Stimulated activated CD8-positive, alpha-beta memory T cell treated with anti-CD3 and anti-CD28 coated beads, Interleukin-7, amount 100 ng/mL, for 48 hours (primary cell): ENCODE measurements at places on chromosomes 6 and 20.

DNA sequence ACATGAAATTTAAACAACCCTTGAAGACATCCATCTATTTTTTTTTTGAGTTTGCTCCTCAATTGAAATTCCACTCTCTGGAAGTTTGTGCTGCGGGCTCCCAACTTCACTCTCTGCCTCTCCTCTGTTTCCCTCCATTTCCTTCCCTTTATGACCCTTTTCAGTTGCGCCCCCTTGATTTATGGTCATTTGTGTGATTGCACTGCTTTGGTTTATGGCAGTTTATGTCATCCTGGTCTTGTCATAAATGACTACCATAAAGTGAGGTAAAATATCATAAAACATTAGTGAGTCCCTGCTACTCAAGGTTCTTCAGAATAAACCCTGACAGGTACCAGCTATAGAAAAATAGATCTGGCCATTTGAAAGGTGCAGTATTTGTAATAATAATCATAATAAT is 348.3 kb upstream of the ZFP64 start:
- DNase-seq, result no peak

- no peak for DNase-seq
Measured at GRCh38 chr6:16660157-16660497, 101.1 kb downstream of the ATXN1 start.

DNA sequence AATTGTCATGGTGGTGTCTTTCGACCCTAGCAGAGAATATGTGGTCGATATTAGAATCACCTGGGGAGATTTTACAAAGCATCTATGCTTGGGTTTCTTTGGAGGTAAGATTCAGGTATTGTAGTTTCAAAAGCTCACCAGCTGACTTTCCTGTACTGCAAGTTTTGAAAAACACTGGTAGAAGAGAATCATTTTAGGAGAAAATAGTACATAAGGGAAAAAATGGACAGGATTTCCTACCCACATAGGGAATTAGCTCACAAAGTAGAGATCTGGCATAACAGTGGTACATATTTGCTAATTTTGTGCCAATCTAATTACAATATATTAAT is 27.4 kb upstream of the ABT1 start:
- DNase-seq, result no peak

GRCh38 chr6:139961190-139961589 is 586.7 kb upstream of the CITED2 start:
- DNase-seq, result no peak

DNA sequence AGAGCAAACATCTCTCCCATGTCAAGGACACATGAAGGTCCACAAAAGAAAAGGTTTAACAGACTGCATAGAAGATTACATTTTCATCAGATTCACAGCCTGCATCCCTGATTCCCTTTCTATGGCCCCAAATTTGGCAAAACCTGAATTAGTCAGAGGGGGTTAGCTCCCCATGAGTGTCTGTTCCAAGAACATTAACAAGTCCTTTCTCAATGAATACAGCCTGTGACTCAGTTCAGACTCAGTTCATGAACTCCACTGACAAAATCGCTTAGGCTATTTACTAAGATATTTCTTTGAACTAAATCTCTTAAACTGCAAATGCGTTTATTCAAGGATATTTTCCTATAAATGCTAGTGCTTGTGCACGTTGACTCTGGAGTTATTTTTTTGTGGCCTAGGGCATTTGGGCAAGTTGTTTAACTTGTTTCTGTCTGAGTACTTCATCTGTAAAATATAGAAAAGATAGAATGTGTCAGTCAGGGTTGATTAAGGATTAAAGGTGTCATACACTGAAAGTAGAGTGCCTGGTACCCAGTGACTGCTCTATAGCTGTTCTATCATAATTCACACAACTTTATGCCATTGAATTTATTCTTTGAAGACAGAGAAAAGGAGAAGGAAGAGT is 422.6 kb downstream of the HTR1B start:
- DNase-seq, result no peak

DNA sequence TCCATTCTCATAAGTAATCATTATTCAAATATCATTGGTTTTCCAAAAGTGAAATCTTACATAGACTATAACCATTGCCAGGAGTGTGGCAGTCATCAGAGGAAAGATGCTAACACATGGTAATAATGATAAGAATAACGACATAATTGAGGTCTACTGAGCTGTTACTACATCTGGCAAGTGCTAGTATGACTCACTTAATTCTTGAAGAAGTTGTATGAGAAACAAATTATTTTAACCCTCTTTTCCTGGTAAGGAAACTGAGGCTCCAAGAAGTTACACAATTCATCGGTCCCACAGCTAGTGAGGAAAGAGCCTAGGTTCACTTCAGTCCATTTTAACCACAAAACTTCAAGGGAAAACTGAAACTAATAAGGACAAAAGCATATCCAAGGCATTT is 335.6 kb upstream of the BTBD3 start:
- DNase-seq, result no peak

DNA sequence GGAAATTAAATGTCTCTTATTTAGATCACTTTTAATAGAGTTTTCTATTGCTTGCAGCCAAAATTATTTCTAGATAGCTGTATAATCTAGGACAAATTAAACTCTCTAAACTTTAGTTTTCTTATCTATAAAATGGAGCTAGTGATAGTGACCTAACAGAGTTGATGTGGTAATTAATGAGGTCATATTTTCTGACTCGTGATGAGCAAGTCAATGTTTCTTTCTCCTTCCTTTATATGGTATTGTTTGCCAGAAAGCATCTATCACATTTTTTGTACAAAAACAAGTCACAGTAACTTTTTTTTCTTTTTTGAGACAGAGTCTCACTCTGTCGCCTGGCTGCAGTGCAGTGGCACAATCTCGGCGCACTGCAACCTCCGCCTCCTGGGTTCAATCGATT is 267.7 kb downstream of the FARS2 start:
- no peak for DNase-seq

DNA sequence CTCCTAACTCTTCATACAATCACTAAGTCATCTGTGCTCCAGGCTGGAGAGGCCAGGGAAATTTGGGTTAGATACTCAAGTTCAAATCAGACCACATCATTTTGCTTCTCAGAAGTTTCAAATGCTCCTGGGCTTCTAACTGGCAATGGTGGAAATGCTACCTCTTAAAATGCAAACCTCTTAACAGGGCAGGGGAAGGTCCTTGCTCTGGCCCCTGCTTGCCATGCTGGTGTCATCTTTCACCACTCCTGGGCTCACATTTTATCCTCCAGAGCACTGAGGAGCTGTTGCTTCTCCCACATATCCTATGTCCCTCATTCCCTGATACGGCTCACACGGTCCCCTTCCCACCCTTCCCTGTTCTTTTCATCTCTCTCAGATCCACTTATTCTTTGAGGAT is 41.8 kb upstream of the NT5E start:
- no peak for DNase-seq

DNA sequence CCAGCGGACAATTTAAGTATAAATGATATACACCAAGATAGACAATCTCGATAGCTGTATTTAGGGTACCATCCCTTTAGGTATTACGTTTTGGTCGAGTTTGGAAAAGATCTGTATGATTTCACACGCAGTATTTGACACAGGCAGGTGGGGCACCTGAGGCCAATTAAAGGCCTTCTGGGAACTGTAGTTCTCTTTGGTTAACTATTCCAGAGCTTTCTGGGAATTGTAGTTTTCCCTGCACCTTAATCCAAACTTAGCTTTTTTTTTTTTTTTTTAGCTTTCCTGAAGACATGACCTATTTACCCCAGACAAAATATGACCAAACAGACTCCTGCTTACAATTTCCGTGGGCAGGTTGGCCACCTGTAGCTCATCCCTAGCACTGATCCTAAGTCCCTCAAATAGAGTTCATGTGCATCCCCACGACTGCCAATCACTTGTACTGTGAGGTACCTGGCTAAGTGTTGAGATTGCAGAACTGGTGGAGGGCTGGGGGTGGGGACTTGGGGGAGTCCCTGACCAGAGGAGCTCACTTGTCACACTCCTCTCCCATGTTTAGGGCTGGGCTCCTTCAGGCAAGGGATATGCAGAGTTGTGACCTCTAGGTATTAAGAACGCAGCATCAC is 999 bp upstream of the EHMT2 start:
- DNase-seq, result no peak

GRCh38 chr6:16292942-16293341 is 54.6 kb downstream of the GMPR start:
- DNase-seq, result no peak

GRCh38 chr20:53929974-53930650 is 140.3 kb downstream of the BCAS1 start:
- no peak for DNase-seq

DNA sequence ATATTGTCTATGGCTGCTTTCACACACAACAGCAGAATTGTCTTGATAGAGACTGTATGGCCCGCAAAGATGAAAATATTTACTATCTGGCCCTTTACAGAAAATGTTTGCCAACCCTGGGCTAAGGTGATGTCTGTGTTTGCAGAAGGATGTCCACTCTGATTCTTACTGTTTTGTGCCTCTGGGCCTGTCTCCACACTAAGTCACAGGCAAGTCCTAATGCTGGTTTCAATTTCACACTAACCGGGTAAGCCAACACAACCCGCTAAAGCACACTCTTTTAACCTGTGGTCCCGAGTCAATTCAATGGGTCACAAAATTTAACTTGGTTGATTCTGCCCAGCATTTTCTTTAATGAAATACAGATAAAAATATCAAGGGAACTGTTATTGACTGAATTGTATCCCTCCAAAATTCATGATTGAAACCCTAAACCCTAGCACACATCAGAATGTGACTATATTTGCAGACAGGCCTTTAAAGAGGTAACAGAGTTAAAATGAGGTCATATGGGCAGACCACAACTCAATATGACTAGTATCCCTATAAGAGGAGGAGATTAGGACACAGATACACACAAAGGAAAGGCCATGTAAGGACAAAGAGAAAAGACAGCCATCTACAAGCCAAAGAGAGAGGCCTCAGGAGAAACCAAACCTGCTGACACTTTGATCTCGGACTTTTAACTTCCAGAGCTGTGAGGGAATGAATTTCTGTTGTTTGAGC is 78.4 kb downstream of the FYN start:
- no peak for DNase-seq

- DNase-seq, result no peak
Measured at GRCh38 chr6:95917034-95917433, 98.7 kb upstream of the FUT9 start.

- DNase-seq, result no peak
Measured at GRCh38 chr6:146305092-146305491, 238.5 kb upstream of the RAB32 start.
